ENCODE measurements at places on chromosomes 16 and 17.
A peak's percentile ranks its signal among the peaks of the same experiment; 100 is the strongest.

DNA sequence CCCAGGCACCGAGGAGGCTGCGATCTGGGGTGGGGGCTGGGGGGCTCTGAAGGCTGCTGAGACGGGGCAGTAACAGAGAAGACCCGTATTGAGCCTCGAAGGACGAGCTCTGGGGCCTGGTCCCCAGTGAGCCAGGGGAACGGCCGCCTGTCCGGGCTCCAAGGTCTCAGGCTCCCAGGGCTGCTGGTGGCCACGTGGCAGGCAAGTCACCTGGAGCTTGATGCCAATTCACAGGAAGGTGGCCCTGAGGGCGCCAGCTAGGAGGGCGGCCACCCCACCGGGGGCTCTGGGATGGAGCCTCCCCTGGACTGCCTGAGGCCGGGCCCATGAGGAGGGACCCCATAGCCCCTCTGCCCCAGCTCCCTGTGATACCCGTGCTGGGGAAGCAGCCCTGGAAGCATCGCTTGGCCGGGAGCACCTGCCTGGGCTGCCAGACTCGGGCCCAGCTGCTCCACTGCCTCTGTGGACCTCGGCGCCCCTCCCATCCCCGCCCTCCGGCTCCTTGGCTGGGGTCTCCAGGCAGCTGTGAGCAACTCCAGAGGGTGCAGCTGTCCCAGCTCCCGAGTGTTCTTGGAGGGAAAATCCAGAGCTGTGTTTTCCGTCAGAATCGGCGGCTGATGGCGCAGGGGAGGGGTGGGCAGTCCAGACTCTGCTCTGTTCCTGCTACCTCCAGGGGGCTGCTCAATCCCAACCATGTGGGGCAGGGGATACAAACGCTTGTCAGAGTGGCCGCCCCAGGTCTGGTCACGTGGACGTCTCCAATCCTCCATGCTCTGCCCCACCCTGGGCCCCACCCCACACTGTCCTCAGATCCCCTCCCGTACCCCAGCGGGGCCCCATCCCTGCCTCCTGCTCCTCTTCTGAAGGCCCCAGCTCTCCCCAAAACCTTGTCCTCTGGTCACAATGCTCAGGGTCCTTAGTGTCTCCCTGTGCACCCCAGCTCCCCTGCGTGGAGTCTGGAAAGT, 67.2 kb upstream of the GNG13 start:
- no peak for DNase-seq

DNA sequence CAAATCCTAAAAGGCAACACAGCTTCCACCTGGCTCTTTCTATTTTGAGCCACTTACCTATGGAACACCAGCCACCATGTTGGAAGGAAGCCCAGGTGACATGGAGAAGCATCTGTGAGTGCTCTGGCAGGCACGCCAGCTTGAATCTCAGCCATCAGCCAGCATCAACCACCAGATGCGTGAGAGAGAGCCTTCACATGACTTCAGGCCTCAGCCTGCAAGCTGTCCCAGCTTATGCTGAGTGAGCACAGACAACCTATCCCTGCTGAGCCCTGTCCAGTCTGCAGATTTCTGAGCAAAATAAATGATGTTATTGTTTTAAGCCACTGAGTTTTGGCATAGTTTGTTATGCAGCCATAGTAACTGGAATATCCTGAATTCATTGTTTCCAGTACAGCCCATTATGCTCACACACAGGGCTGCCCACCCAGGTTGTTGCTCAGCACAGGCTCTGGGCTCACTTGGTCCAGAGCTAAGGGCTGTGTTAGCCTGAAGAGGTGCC, 35.1 kb downstream of the TMEM238L start:
- DNase-seq, result no peak

DNA sequence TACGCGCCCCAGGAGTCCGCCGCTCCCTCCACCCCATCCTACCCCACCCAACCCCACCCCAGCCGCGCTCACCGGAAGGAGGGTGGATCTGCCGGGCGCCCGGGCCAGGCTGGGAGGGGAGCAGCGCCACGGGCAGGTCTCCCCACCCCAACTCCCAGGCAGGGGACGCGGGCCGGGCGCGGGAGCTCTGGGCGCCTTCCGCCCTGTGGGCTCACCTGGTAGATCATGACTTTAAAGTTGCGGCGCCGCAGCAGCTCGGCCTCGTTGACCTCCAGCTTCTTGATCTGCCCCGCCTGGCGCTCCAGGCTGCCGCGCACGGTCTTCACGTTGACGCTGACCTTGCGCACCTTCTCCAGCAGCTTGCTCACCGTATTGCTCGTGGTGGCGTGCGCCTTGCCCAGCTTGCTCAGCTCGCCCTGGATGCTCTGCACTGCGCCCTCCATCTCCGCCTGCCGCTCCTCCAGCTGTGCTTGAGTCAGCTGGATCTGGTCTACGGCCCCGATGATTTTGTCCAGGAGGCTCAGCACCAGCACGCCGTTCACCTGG, 571 bp downstream of the CAVIN1 start:
- DNase-seq, result peak; percentile 31

DNA sequence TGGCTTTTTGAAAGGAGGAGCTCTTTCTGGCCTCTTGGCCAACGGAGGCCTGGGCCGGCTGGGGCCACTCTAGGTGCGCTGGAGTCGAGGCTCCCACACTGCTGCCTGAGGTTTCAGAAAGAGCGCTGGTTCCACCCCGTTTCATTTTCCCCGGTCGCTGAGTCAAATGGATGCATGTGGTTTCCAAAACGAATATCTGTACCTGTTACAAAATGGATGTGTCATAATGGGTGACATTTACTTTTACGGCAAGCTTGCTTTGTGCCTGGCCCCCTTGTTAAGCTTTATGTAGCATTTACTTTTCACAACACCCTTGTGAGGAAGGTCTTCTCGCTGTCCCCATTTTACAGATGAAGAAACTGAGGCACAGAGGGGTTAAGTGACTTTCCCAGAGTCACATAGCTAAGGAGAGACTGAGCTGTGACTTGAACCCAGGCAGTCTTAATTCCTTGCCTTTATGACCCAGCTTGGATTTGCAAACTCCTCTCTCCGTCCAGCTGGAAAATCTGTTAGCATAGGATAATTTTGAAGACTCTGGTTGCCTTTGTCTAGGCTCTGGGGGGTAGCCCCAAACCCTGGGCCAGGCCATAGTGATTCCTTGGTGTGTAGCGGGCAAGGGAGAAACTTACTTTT, 10.6 kb downstream of the KSR1 start:
- no peak for DNase-seq
